MM.1S (cell line): ENCODE measurements at places on chromosomes 5 and 9.

DNA sequence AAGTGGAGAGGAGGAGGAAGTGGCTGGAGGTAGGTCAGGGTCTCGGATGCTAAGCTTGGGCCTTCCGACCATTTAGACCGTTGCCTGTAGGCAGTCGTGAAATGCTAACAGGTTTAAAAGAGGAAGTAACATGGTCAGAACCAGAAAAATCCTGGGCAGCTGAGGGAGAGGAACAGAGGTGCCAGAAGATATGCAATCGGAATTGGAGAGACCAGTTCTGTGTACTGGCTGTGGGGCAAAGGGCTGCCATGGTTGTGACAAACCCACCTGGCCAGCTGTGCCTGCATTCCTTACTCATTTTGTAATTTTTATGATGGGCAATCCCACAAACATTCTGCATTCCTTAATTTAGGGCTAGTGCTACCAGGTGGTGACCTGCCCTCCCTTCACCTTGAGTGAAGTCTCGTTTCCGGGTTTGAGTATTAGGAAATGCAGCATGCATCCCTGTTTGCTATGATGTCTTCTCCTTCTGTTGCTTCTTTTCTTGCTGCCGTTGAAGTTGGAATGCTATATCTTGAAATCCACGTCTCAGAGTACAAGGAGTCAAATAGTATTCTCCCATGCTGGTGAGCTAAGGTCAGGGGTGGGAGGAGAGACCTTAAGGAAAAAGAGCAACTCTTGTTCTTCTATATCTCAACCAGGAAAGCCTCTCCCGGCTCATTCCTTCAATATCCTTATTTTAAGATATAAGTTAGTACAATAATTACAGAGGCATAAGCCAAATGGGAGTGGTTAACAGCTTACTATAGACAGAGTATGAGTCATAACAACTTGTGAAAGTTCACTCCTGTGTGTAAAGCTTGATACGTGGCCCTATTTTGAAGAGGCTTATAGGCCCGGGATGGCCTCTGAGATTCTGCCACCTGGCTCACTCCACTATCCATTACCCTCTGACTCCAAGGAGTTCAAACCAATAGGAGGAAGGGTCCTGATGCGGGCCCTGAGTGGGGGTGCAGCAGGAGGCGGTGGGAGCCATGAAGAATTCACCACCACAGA lies 37.0 kb downstream of the B4GALT1 start:
- DNase-seq, result no peak

DNA sequence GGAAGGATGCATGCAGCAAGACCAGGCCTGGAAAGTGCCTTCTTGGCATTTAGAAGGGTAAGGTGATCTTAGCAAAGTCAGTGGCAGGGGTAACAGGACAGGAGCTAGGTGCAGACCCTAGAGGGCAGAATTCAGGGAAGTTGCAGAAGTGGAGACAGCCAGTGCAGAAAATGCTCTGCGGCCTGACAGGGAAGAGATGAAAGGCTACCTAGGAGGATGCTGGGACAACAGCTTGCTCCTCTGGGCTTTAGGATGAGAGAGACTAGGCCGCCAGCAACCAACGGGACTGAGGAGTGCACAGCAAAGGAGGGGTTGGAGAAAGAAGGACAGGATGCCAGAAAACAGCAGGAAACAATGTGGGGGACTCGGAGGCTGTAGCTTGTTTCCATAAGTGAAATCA lies 219.9 kb downstream of the FSTL4 start:
- DNase-seq, result no peak

GRCh38 chr9:131046581-131047202 lies 37.7 kb downstream of the LAMC3 start:
- DNase-seq, result peak; percentile 70

DNA sequence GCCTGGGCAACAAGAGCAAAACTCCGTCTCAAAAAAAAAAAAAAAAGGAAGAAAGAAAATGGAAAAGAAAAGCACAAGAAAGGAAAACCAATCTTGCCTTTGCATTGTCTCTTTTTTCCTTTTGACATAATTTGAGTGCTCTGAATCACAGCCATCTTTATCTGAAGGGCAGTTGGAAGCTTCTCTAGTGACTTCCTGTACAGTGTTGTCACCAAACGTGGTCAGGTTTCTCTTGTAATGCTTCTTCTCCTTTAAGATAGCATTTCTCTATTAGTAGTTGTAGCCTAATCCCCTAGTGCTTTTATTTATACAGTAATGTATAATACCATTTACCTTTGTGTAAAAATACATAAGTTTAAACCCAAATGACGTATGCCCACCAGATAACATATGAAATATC lies 18.1 kb downstream of the PRKACG start:
- DNase-seq, result no peak

DNA sequence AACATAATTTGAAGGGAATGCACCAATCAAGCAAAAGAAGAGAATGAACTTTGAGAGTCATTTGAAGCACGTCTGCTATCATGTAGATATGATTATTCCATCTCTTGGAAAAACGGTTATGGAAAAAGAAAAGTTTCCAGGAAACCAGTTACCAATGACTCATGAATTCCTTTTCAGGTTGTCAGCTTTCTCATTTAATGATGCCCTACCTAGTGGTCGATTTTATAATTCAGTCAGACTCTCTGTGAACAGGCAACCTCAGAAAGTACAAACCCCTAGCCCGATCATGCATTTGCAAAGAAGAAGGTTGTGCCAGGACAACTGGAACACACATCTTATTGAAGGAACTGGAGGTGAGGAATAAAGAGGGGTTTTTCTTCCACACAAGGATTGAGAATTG lies 355.1 kb upstream of the GRIA1 start:
- DNase-seq, result no peak
